ENCODE measurements at places on chromosomes 3 and 15.
A peak's percentile ranks its signal among the peaks of the same experiment; 100 is the strongest.

- DNase-seq, result no peak
These were observed 9.7 kb upstream of the SCAANT1 start for GRCh38 chr3:63921741-63922482.

- no peak for DNase-seq
These were observed 1.3 kb upstream of the ETV5 start for GRCh38 chr3:186109897-186110803.

DNA sequence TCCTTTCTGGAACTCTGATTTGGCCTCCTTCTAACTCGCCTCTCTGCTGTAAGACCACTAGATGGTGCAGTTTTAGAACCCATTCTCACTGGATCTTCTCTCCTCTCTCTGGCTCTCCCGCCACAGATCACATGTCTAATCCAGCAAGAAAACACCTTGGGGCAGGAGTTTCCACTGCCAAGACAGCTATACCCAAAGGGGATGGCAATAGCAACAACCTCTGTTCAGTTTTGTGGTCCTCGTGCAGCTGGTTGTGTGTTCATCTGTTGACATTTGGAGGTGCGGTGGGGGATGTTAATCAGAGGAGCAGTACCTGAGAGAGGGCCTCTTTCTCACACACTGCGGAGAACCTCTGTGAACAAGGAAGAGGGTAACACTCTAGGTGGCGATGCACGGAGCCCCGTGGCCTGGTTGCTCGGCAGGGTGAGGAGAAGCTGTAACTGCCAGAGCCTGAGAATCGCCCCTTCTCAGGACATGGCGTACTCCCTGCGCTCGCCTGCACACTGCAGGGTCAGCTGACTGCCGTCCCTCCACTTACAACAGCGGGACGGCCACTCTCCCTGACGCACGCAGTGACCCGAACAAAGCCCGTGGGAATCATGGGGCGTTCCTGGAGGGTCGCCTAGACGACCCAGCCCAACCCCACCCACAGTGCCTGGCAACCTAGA, at the start of gene TEX55:
Gene TEX55 (plus strand): TSS at position 666 of the 668 bp plus-strand sequence. CDS start 25 bp downstream, outside the sequence.
- peak; percentile 24 for DNase-seq

DNA sequence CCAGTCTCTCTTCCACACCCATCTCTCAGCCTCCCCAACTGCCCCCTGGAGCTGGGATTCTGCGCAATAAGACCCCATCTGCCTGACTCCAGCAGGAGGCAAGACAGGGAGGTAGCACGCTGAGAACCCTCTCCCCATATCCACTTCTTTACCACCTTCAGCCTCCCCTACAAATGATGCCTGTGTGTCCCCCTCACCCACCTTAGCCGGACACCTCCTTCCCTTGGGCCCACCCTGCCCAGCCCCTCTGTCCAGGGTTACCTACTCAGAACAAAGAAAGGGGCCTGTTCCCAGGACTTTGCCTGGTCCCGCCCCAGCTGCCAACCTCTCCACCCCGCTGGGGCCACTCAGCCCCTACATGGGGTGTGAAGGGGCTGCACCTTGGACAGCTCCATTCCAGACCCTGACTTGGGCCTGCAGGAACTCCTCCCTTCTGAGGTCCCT, 40.8 kb upstream of the ATP2B2 start:
- no peak for DNase-seq

DNA sequence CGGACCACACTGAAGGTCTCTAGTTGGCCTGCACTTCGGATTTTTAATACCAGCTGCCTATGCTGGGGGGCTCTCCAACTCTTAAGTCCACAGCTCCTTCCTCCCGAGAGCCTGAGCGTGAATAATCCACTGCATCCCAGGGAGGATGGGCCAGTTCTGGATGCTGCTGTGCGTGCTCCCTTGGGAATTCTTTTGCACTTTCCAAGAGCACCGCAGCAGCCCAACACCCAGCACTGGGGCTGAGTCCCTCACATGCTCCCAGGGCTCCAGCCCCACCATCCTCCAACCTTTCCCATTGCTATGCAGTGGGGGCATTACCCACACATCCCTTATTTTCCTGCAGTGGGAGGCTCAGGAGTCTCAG, 136.4 kb upstream of the IQSEC1 start:
- no peak for DNase-seq

GRCh38 chr15:69138963-69139362, 21.5 kb upstream of the GLCE start:
- no peak for DNase-seq

GRCh38 chr3:164155400-164155799, 922.9 kb downstream of the SI start:
- no peak for DNase-seq

DNA sequence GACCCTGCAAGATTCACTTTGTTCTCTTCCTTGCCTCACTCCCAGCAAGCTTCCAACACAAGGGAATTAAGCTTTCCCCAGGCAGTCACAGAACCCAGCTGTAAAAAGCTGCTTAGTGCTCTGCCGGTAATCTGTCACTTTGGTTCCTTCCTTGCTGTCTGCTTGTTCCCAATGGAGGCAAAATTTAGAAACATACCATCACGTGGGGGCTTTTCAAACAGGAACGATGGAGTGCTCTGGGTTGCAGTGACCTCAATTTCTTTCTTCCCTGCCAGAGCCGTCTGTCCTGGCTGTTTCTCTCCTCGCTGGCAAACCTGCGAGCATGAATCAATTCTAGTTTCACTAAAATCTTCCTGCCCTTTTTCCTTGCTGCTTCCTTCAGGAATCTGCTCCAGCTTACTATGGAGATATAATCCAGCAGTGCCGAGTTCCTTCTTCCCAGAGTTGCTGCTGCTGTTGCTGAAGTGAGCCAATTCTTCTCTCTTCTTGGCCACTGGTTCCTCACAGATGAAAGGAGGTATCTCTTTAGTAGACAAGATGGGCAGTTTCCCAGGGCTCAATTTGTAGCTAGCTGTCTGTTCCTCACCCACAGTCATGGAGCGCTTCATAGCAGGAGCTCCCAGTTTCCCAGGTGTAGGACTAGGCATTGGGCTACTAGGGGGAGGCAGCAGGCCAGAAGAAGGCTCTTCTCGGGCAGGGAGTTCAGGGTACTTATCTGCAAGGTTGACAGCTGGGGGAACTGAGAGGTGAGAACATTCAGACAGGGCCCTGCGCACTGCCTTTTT, 88.1 kb downstream of the DHX30 start:
- no peak for DNase-seq

DNA sequence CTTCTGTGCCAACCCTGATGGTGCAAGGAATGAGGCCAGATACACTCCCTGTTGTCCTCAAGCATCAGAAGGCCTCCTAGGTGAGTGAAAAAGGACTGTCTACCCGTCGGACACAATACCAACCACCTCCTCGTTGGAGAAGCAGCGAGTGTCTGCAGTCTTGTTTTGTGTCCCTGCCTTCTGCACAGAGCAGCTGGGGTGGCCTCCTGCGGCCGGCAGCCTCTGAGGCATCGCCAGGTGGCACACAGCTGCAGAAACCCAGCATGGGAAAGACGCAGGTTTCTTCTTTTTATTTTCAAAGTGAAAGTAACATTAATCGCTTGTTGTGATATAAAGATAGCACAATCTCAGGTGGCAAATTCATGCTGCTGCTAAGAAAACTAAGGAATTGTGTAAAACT, 509.9 kb downstream of the OCA2 start:
- DNase-seq, result no peak

DNA sequence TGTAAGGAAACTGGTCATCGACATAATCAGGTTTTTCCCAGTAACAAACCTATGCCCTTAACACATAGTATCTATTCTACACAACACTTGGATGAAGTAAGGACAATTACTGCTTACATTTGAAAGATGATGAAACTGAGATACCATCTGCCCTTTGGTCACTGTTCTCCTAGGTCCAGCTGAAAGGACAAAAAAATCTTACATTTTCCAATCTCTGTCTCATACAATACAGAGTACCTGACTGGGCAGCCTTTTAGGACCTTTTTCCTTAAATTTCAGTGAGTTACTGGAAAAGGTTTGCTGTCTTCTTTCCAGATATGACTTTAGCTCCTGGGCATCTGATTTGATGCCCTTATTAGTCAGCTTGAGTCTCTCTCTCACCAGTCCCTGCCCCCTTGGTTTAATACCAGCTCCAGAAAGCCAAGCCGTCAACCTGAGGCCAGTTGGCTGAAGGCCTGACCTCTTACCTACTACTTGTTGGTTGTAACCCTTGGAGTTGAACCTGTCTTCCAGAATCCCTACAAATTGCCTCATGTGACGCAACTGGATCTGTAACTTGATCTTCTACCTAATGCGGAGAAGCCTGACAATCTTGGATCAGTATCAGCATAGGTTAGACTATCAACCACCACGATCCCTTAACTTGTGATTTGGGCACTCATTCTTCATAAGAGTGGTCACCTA, 355.3 kb upstream of the ZNF385D start:
- no peak for DNase-seq

- no peak for DNase-seq
These were observed 216.6 kb upstream of the PRICKLE2 start for GRCh38 chr3:64441861-64442260.
